ENCODE measurements at places on chromosomes 2 and 18.

GRCh38 chr18:44098551-44099098, 582.1 kb upstream of the SETBP1 start:
- DNase-seq: peak; percentile 25

DNA sequence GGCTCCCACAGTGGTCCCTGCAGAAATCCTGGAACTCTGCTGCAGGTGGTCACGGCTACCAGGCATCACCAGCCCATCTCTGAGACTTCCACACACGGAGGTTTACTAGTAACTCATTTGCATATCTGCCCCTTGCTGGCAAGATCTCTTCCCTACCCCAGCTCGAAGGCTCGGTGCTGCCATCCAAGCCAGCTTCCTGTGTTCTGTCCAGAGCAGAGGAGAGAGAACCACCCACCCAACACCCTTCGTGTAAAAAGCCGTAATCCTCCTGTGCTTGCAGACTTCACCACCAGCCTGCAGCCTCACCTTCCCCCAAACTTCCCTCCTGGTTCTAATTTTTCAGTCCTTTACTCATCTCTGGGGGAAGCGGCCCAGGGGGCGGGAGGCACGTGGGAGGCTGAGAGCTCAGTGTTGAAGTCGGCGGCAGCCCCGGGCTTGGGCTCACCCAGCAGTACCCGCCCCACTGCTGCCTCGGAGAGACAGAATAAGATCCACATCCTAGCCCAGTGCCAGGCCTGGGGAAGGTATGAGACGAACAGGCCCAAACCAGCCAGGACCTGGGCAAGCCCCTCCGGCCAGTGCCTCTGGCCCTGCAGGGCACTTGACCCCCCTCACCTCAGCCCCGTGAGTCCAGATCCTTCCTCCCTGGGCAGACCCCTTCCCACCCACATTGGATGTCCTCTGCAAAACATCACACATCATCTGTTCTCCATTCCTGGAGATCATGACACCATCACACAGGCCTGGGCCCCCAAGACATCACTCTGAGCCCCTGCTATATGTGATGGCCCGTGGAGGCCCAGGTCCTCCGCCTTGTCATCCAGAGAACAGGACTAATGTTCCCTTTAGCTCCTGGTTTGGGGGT, 145.8 kb upstream of the ID2 start:
- no peak for DNase-seq

GRCh38 chr18:40056079-40056692, 1898.8 kb upstream of the PIK3C3 start:
- no peak for DNase-seq

DNA sequence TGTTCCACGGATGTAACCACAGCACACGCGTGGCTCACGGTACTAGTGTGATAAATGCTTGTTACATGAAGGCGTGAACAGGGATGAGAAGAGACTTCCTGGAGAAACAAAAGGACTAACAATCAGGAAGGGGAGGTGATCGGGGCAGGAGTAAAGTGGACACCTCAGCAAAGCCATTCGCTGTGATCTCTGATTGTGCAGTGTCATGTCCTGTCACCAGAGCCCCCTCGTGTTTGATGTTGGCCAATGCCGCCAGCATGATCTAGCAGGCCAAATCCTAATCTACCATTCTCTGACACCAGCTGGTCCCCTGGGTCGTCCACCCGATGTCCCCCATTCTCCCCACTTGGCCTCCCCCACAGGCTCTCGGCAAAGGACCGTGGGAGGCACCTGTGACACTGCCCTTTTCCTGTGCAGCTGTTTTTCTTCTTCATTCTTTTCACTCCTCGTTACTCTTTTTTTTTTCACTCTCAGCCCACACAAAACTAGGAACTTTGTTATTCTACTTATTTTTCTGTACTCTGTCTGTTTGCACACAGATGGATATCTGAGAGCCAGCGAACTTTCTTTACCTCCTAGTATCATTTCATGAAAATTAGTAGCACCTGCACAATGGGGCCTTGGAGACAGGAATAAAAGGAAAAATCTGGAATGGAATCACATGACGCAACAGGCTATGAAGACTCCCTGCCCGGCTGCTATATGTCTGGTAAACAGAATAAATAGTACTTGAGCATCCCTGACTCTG, 146.8 kb downstream of the TGIF1 start:
- DNase-seq: peak; percentile 73

DNA sequence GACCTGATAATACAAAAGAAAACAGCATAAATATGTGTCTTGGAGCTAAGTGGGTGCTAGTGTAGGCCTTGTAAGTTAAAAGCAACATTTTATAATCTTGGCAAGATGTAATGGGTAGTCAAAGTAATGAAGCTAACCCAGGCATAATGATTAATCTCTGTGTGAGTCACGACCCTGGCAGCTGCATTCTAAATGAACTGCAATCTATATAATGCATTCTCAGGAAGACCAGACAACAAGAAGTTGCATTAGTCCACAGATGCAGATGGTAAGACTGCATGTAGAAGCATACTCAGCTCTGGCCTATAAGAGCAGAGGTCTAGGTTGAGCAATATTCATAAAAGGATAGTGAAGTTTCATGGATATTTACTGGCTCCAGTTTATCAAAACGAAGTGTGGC, 85.6 kb upstream of the ETAA1 start:
- DNase-seq: peak; percentile 59
